ENCODE measurements at places on chromosomes 5 and 9.

DNA sequence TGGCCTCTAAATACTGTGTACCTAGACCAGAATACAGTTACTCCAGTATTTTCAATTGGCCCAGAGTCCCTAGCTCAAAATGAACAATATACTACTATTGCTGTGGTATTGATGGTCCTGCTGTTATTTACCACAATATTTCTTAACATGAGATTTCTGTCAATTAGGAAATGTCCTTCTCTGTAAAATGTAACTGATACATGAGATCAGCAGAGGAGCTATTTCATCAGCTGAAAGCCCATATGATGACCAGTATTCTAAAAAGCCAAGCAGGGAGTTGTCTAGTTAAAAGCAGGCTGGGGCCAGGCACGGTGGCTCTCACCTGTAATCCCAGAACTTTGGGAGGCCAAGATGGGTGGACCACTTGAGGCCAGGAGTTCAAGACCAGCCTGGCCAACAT lies 187.7 kb upstream of the PTGER4 start:
- no peak for DNase-seq

DNA sequence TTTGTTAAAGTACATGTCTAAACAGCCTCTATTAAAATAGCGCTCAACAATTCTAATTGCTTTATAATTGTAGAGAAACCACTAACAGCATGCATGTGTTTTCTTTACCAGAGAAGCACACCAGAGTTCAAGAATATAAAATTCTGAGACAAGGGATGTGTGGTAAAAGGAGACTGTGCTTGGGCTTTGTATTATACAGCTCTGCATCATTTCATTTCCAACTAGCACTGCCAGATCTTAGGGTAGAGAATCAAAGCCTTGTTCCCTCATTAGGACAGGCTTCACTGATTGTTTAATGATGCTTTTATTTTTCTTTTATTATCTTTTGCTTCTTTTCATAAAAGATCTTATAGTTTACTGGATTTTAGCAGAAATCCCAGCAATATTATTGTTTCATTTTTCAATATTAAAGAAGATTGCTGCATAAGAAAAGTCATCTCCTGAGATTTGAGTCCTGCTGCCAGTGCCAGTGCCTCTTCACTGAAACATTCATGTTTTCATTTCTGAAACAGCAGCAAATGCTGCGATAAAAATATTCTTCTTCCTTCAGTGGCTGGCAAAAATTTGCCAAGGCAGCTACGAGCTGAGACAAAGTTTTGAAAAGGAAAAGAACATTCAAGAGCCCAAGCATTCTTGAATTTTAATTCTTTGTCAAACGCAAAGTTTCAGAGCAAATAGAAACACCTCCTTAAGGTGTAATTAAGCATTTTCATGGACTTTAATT lies 491.0 kb upstream of the PIK3R1 start:
- DNase-seq, result no peak

DNA sequence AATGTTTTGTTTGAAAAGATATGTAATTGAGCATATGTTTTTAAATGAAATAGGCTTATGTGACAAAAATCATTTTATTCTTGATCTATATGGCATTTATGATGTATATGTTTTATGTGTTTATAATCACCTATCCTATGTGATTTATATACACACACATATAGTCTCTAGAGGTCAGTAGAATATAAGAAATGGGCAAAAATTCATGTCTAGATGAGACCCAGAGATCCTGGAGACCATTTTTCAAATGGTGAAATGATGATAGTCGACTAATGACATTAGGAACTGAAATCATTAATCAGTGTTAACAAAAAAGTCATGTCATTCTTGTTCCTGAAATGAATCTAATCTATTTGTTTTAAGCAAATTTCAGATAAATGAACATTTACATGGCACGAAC lies 709.2 kb upstream of the WWC1 start:
- DNase-seq, result no peak

DNA sequence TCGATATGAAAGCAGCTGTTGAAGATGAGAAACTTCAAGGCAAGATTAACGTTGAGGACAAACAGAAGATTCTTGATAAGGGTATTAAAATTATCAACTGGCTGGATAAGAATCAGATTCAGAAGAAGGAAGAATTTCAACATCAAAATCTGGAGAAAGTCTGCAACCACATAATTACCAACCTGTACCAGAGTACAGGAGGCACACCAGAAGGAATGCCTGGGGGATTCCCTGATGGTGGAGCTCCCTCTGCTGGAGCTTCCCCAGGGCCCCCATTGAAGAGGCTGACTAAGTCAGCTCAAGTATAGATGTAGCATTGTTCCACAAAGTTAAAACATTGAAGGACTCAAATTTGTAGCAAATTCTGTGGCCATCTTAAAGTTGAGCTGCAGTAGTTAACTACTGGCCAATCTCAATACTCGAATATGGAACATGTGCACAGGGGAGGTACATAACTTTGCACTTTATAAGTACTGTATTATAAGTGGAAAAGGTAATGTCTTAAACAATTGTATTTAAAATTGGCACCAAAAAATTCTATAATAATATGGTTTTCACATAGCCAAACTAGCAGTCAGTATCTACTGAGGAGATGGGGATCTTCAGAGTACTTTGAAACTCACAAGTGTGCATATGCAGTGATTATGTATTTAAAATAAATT lies 237.5 kb downstream of the CHSY3 start:
- peak; percentile 34 for DNase-seq

GRCh38 chr9:13948037-13948436 lies 365.9 kb downstream of the NFIB start:
- DNase-seq, result no peak

GRCh38 chr9:86445671-86446070 lies 91.5 kb upstream of the TUT7 start:
- DNase-seq, result no peak

Data from mucosa of descending colon (tissue), 3 donors.